EL (cell line): ENCODE measurements at places on chromosomes 6 and 20.

- DNase-seq: peak; percentile 36
Observed at GRCh38 chr6:169905041-169905807, 153.8 kb downstream of the ERMARD start.

DNA sequence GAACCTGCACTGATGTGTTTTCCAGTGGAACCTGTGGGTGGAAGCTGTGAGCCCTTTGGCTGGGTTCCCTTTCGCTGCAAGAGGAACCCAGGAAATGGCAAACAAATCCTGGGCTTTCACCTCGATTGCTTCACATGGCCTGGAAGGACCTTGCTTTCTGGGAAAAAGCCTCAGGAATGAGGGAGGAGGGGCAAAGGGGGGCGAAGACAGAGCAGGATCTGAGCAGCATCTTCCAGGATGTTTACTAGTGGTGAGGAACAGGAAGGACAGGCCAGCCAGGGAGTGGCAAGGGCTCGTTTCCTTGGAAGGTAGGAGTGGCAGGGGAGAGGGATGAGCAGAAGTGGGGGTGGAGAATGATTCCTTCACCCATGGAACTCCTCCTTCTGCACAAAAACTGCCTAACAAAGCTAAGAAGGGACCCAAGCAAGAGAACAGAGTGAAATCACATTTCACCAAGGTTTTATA is 5.9 kb downstream of the SLC2A10 start:
- DNase-seq: peak; percentile 84

GRCh38 chr6:2197177-2197671 is 48.2 kb downstream of the GMDS start:
- peak; percentile 49 for DNase-seq

DNA sequence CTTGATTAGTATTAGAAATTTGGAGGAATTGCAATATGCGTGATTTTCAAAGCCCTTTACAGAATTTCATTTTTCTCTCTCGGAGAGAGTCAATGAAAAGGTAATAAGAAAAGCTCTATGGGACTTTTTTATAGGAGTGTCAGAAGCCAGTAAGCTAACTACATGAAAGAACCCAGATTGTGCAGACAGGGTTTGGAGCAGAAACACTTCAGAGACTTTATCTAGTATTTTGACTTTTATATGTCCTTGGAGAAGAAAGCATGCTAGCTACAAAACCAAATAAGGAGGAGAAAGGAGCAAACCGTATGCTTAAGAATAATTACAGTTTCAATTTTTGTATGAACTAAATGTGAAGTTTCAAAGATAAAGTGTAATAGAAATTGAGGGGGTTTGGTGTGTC is 141.7 kb downstream of the C6orf58 start:
- DNase-seq: no peak

GRCh38 chr20:23187751-23188150 is 101.6 kb upstream of the CD93 start:
- DNase-seq: no peak

DNA sequence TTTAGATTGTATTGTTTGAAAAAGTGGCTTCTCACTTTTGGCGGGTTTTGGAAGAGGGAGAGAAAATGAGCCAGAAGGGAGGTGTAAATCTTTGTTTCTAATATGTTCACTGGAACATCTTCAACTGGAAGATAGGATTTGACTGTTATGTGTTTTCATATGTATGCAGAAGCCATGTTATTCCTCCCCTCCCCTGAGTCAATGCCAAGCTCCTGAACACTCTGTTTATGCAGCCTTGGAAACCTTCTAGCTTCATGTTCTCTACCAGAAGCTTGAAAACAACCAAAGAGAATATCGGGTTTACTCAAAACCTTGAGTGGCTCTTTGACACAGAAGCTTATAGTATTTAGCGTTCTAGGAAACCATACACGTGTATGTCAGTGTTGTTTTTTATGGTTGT is 279.1 kb downstream of the PRL start:
- DNase-seq: no peak

DNA sequence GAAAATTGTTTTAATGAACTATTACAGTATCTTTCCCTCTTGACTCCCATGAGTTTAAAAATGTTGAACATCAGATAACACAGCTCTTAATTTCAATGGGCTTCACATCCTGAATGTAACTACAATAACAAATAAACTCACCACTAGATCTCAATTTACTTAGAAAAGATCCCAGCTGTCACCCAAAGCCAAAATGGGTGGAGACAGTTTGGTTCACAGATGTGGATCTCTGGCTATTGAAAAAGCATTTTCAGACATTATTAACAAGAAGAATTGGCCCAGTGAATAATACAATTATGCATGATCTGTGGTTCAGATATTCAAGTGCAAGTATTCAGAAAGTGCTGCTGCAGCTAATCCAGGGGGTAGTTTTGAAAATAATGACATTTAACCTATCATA is 184.7 kb upstream of the RALGAPA2 start:
- DNase-seq: no peak

GRCh38 chr20:62131560-62132320 is 9.5 kb downstream of the LSM14B start:
- no peak for DNase-seq

- no peak for DNase-seq
Observed at GRCh38 chr6:63114610-63115211, 96.6 kb upstream of the FKBP1C start.

DNA sequence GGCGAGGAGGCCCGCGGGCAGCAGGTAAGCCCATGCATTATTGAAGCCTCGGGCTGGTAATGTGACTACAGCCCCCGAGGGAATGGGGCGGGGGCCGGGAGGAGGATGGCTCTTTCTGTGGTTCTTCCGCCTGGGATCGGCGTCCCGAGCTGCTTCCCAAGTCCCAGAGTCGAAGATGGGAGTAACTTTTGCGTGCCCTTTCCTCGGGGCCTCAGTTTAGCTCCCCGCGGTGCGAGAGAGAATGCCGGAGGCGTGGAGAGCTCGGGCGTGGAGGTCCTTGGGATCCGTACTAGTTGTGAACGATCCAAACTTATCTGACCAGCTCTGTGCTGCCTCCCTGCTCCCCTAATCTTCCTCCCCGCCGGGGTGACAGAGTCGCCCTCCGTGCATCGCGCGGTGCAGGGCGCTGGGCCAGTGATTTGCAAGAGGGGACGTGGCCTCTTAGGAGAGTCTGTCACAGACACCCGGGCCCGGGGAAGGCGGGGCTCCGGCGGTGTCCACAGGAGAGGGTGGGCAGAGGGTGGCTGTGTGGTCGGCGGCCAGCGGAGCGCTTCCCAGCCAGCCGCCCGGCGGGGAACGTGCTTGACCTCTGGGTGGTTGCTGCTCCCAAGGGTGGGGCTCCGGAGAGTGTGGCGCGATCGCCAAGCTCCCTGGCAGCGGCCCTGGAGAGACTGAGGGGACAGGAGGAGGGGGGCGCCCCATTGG is 815 bp downstream of the UTRN start:
- peak; percentile 79 for DNase-seq

DNA sequence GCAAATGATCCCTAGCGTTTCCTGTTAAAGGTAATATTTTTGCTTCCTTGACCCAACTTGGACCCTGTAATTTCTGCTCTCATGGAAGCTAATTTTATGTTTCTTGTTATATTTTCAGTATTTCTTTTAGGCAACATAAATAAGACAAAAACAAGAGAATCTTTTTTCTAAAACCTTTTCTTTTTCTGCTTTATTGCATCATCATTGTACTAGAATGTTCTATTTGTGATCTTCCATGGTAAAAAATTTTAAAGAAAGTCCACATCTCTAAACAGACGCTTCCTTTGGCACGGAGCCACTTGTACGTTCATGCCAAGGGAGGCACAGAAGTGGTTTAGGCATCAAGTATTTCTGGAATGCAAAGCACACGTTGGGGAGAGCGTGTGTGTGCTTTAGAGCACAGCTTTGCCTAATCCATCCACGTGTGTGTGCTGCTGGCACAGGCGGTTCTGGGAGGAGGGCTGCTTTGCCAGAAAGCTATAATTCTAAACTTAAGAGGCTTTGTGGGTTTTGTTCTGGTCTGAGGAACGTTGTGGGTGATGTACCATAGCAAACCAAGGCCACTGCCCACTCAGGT is 98.3 kb downstream of the SASH1 start:
- DNase-seq: peak; percentile 97

- no peak for DNase-seq
Observed at GRCh38 chr6:170062915-170063241, 228.0 kb downstream of the DLL1 start.

DNA sequence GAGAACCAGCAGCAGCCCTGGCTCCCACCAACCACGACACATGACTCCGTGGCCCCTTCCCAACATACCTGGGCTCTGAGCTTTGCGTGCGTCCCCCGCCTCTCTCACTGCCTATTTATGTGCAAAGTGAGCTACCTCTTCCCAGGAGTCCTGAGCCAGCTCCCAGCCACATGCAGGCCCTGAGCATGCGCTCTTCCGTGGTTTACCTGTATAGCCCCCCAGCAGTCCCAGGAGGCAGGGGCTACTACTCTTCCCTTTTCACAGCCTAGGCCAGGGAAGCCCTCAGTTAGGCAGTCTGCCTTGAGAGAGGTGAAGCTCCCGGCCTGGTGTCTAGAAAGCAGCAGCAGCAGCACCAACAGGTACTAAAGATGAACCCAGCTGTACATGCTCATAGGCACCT is 114.8 kb upstream of the CDYL start:
- DNase-seq: no peak

DNA sequence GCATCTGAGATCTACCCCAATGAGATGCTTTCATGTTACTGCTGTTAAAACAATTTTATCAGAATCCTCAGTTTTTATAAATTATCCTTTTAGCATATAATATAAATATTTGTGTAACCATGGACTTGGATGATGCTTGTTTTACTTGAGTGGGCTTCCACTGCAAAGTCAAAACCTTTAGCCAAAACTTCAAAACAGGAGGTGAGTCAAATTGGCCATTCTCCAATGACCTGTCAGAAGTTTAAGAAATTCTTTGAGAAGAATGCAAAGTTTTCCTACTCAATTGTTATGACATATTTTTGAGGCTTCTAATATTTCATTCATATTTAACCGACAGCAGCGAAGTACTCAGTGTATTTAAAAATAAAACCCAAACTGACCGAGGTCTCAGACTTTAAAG is 507.9 kb downstream of the EYS start:
- no peak for DNase-seq

GRCh38 chr20:49672096-49672664 is 41.5 kb downstream of the B4GALT5 start:
- DNase-seq: no peak

DNA sequence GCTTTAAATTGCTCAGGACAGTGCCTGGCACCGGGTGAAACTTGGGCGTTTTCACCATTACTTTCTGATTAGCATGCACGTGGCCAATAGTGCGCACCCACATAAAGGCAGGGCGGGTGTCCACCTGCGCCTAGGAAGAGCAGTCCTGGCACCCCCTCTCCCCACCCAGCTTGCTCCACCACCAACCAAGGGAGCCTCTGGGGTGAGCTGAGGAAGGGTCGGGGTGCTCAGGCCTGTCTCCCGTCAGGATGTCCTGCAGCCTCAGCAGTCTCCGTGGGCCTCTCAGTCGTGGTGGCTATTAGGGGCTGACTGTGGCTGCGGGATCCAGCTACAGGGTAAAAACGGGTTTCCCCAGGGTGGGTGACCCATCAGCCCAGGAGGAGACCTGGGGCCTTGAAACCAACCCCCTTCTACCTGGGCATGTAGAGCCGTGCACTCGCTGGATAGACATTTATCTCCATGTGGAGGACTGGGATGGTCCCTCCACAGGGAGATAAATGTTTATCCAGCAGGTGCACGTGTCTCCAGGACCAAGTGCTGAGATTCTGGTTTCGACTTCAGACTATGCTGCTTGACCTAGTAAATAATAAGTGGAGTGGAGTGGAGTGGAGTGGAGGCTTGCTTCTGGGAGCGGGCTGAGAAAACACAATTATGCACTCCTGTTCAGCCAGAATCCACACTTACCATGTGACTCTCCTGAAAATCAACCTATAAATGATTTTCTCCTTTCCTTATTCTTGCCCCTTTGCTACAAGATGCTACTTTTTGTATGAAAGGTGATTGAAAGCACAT is 91.1 kb downstream of the ZDHHC14 start:
- no peak for DNase-seq

DNA sequence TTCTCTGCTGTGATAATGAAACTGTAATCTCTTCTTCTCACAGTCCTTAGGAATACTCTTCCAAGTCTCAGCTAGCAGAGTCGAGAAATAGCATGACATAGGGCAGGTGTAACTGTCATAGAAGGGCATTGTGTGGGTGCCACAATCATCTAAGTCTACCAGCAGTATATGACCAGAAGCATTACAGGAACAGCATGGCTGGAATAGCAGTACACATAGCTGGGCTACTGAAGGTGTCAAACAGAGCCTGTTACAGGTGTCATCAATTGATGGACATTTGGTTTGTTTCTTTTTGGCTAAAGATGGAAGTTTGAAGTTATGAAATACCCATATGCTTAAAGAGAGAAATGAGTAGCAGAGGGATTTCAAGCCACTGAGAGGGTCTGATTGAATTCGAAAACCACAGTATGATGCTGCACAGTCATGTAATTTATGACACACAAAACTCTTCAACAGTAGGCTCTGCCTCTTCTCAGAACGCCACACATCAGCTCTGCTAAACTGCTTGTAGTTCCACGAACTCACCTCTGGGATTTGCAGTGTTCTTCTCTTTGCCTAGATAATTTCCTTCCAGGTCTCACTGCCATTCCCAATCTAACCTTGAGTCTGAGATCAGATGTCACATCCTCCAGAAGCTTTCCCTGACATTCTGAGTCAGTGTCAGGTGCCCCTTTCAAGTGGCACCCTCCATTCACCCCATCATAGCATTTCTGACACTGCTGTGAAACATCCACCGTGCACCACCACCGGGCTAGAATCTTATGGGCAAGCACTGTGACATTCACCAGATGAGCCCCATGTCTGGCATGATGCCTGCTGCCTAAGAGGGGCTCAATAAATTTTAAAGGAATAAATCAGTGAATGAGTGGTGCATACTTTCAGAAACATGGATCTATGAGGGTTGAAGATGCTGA is 151.0 kb downstream of the ADAT2 start:
- DNase-seq: no peak

GRCh38 chr6:126302191-126302590 is 37.7 kb upstream of the CENPW start:
- DNase-seq: no peak

DNA sequence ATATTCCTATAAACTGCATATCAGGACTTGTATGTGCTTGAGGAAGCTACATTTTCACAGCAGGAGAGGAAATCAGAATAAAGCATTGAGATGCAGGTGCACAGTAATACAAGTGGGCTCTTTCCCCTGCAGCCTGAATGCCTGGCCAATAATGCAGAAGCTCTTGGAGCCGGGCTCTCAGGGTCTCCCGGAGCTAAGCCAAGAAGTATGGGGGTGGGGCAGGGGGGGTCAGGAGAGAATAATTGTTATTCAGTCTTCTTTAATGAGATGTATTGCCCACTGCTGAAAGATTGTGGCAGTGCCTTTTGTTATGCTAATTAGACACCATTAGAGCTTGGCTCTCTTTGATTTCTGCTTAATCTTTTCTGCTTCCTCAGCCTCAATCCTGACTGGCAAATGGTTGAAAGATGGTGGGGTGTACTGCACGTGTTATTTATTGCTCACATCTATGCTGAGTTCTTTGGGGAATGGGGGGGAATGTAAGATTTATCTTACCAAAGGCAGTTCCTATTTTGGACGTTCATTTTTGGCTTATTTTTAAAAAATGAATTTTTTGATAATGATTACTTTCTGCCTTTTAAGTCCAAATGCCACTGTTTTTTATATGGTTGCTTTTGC is 407.6 kb upstream of the SOX4 start:
- DNase-seq: no peak

- DNase-seq: no peak
Observed at GRCh38 chr6:142702501-142703460, 242.2 kb downstream of the HIVEP2 start.

- DNase-seq: no peak
Observed at GRCh38 chr20:57536771-57537724, 12.1 kb upstream of the CTCFL start.

- DNase-seq: no peak
Observed at GRCh38 chr6:61711849-61712248, 574.2 kb downstream of the KHDRBS2 start.
